ENCODE measurements at places on chromosomes 1 and 21. TPM values are rescaled to one million over a fixed set of nuclear protein-coding genes. Genes with fewer than 3 reads are reported as not detected.

Gene SLC44A5
- 0.48 TPM for total RNA-seq

Gene RORC
- total RNA-seq: 1.9 TPM

Gene CATSPERE
- total RNA-seq: 0.24 TPM

Gene SMCP
- total RNA-seq: not detected

Gene FCRL3
- total RNA-seq: 0.21 TPM

Gene DNM3
- 1.2 TPM for total RNA-seq

Gene NDUFS5
- total RNA-seq: 340 TPM

Gene ACTL8
- total RNA-seq: not detected

Gene C1orf116
- 29.2 TPM for total RNA-seq

Gene SYCP1
- total RNA-seq: not detected

Measured in tracheal epithelial cell (primary cell).